ENCODE measurements at places on chromosomes 12 and 14.

DNA sequence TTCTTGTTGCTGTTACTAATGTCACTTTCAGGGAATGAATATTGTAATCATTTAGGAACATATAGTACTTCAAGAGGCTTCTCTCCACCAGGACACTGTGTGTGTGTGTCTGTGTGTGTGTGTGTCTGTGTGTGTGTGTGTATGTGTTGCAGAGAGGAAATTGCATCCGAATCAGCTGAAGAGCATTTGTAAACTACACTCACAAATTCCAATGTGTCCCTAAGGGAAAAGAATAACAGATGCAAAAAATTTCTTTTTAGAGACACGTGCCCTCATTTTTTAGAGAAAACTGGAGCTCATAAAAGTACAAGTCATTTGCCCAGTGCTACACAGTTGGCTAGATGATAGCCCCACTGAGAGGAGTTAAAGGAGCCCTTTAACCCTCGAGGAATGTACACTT is 168.8 kb downstream of the ANO4 start:
- no peak for DNase-seq

- DNase-seq = no peak
These were observed 53.3 kb upstream of the NCOR2 start for GRCh38 chr12:124620606-124621295.

GRCh38 chr12:105561546-105562198 is 231.2 kb downstream of the C12orf75 start:
- DNase-seq = no peak

DNA sequence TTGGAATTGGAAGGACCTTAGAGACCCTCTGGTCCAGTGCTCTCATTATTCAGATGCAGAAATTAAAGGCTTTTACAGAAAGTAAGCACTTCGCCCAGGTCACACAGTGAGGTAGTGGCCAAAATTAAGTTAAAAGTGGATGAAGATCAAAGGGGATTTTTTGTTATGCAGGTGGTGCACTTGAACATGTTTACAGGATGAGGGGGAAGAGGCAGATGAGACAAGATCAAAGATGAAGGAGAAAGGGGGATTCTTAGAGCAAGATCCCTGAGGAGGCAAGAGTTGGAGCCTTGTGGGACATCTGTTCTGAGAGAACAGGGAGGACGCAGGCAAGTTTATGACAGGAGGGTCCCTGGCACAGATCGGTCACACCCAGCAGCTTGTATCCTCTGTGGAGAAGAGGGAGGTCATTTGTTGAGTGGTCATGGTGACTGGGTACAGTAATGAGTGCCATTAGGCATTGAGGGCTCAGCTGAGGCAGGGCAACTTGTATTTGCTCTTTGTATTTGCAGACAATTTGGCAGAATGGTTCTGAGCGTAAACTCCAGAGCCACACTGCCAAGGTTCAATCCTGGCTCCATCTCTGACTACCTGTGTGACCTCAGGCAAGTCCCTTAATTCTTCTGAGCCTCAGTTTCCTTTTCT is 84.0 kb downstream of the BORCS5 start:
- DNase-seq = no peak

GRCh38 chr14:79354336-79354735 is 857.0 kb downstream of the DIO2 start:
- DNase-seq = no peak

DNA sequence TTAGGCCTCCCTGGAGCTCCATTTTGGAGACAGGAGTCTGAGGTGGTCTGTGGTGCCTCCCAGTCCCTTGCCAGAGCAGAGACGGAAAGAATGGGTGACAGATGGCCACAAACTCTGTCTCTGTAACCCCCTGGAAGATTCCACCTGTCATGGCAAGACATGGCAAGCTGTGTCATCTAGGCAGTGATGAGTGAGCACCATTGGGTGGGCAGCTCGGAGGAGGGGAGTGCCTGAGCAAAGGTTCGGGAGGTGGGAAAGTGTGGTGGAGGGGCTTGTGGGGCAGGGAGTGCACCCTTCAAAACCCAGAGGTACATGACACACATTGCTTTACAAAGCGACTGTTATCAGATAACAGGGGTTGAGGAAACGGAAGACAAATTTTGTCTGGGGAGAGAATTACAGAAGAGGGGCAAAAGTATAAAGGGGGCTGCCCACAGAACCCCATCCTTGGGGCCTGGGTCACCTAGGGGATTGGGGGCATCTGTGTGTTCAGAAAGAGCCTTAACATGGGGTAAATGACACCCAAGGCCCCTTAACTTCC is 3.5 kb downstream of the RIN3 start:
- DNase-seq = no peak

DNA sequence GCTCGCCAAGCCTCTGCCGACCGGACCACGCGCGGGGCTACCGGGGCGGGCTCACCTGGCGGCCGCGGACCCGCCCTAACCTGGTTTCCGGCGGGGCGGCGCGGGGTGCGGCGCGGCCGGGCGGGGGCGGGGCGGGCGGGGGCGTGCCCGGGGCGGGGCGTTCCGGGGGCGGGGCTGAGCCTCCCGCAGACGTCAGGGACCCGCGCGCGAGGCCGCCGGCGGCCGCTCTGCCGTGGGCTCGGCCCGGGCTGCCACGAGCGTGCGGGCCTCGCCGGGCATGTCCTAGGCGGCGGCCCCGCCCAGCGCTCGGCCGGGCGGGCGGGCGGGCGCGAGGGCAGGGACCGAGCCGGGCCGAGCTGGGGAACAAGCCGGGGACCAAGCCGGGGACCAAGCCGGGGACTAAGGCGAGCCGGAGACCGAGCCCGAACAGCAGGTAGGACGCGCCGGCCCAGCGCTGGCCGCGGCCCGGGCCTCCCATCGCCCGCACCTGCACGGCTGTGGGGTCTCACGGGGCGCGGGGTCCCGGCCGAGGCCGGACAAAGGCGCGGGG is at the start of gene CEP170B:
Gene CEP170B (plus strand): TSS at position 188 of the 550 bp plus-strand sequence. CDS start 3,183 bp downstream, outside the sequence.
- no peak for DNase-seq

DNA sequence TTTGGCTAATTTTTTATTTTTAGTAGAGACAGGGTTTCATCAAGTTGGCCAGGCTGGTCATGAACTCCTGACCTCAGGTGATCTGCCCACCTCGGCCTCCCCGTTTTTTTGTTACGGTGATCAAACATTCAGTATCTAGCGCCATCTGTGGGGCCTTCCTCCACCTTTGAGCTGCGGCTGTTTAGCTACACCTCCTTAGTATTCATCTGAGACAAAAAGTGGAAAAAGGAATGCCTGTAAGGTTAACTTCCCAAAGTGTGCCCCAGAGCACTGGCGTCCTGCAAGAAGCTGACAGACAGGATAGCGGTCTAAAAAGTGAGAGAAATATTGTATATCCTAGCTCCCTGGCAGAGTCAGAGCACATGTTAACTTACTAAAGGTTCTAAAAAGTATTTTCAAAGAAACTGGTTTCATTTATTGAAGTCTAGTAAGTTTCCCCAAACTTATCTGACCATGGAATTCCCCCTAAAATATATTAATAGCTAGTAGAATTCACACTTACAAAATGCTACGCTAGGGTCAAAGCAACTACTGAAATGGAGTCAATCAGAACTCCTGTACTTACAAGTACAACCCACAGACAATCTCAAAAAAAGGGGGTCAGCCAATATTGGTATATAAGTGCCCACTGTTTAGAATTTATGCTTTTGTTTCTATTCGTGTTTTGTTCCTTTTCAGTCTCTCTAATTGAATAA is 59.1 kb downstream of the DUSP16 start:
- no peak for DNase-seq

- no peak for DNase-seq
These were observed 214.5 kb downstream of the PCNX1 start for GRCh38 chr14:71121711-71122110.

- no peak for DNase-seq
These were observed 121.2 kb downstream of the DIP2B start for GRCh38 chr12:50626026-50626425.

DNA sequence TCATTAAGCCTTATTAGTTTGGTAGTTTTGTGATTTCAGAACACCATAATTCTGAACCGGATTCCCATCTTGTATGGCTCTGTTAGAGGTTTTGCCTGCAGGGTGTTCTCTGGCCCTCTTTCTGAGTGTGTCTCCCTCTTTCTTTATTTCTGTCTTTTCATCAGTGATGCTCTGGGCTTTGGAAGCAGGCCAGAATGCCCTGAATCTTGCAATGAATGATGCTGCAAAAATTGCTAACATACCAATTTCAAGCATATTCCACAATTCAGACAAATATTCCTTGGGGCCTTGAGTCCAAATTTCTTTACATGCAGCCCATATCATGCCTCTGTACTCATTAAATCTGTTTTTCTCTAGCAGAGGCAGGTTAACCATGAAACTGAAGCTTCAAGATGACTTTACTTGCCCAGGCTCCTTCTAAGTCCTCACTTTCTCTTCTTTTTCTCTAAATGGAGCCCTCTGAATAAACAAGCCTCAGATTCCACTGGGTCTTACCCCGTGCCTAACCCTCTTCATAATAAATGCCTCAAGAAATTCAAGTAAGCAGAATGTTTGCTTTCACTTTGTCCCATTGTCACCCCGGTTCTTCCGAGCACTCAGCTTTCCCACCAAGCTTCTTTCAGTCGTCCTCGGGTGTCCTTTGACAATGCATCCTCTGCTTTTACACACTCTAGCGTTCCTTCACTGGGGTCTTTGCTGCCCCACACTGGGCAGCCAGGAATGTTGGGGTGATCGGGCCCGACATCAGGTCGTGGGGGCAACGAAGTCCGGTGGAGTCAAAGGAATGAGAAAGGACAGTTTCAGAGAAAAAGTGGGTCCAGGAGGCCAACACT is 78.8 kb upstream of the SLC38A4 start:
- DNase-seq = no peak

- DNase-seq = no peak
These were observed 125.3 kb downstream of the ETV6 start for GRCh38 chr12:11774821-11775220.

- DNase-seq = no peak
These were observed 8.6 kb upstream of the EPS8 start for GRCh38 chr12:15797818-15798217.

DNA sequence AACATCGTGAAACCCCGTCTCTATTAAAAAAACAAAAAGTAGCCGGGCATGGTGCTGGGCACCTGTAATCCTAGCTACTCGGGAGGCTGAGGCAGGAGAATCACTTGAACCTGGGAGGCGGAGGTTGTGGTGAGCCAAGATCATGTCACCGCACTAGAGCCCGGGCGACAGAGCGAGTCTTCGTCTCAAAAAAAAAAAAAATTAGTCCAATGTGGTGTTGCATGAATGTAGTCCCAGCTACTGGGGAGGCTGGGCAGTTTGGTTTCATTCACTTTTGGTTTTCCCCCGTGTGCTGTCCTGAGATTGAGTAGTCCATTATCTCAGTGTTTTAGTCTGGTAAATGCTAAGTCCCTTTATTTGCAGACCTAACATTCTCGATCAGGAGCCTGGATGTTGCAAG is 19.5 kb downstream of the RPS29 start:
- no peak for DNase-seq

DNA sequence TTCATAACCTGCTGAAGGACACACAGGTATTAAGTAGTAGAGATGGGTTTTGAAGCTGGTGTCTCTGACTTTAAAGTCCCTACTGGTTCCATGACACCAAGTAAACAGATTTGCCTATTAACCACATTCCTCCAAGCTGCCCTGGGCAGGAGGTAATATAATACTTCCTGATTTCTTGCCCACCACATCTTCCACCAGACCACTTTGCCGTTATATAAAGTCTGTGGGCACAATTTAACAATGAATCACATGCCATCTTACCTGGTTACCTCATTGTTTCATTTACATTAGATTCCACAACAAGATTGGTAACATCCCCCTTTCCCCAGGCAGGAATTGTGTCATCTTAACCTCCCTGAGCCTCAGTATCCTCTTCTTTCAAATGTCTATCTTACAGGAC is 900 bp upstream of the LRRC23 start:
- DNase-seq = no peak

GRCh38 chr14:99484106-99484505 is 2.9 kb downstream of the CCNK start:
- no peak for DNase-seq

DNA sequence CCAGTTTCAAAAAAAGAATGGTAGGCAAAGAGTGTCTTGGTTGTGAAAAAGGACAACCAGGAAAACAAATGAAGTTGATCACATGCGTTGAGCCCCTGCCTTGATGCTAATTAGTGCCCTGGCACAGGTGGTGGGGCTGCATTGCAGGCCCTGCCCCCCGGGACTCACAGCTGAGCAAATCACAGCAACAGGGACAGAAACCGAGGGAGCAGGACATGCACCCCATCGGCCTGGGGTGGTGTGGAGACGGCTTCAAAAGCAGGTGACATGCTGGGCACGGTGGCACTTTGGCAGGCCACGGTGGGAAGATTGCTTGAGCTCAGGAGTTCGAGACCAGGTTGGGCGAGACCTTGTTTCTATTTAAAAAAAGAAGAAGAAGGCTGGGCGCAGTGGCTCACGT is 1.1 kb upstream of the PAPLN start:
- no peak for DNase-seq

DNA sequence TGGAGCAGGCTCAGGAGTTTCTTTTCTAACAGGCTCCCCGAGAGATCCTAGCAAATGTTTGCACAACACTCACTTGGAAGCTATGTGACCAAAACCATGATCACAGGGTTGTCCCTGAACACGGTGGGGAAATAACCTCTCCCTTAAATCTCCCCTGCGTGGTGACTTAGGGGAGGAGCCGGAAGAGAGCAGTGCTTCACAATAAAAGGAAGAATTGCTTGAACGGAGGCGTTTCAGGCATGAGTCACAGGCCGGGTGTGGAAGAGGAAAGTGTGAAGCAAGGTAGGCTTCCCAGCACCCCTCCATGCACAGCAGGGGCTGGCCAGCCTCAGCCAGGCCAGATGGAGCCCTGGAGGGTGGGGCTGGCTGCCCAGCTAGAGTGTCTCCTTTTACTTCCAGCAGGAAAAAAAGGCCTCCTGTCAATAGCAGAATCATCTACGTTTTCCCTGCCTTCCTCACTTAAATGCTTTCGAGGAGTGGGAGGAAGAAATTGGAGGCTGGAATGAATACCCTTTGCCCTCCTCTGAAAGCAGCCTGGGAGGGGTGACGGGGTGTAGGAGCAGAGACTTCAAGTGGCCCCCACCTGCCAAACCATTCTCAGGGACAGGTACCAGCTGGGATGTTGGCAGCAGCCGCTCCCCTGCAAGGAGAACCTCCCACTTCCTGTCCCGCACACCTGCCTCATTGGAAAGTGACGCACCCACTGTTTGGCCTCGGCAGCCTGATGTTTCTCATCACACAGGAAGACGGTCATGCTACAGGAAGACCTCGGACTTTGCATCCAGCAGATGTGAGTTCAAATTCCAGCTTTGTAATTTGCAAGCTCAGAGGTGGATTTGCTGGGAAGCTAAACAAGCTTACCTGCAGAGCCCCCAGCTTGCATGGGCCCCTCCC is 30.1 kb upstream of the PPP2R5C start:
- DNase-seq = no peak

- DNase-seq = no peak
These were observed 33.6 kb downstream of the SENP1 start for GRCh38 chr12:48072266-48072665.

GRCh38 chr14:50148799-50149198 is 32.4 kb upstream of the VCPKMT start:
- no peak for DNase-seq

DNA sequence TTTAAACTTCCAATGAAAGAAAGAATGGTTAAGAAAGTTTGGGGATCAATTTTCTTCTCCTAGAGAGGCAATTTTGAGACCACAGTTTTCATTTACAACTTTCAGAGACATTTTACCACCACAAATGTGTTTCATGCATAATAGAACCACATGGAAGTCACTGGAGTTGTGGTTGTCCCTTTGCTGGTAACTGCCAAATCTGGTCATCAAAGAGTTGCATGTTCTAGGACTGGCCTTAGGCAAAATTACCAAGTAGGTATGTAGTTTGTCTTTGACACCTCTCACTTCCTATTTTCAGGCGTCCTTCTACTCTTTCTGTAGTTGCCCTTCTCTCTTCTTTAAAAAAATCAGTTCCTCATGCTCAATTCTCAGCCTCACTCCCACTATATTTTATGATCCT is 54.3 kb upstream of the TMX1 start:
- DNase-seq = no peak

- DNase-seq = no peak
These were observed 248.6 kb downstream of the CEP128 start for GRCh38 chr14:80692903-80693302.

Measured in amygdala (tissue), 56 donors.